ENCODE measurements at places on chromosomes 1 and 21. TPM values are rescaled to one million over a fixed set of nuclear protein-coding genes. Genes with fewer than 3 reads are reported as not detected.

GRCh38 chr1:222955964-222956363 lies 141.1 kb downstream of the DISP1 start:
- no peaks in the 10 kb centered on the region for H3K27me3 ChIP-seq
- no peaks in the 10 kb centered on the region for H3K4me1 ChIP-seq
- H3K27ac ChIP-seq = no peak overlapping the region
- no peaks in the 10 kb centered on the region for H3K36me3 ChIP-seq
- no peak for DNase-seq

DNA sequence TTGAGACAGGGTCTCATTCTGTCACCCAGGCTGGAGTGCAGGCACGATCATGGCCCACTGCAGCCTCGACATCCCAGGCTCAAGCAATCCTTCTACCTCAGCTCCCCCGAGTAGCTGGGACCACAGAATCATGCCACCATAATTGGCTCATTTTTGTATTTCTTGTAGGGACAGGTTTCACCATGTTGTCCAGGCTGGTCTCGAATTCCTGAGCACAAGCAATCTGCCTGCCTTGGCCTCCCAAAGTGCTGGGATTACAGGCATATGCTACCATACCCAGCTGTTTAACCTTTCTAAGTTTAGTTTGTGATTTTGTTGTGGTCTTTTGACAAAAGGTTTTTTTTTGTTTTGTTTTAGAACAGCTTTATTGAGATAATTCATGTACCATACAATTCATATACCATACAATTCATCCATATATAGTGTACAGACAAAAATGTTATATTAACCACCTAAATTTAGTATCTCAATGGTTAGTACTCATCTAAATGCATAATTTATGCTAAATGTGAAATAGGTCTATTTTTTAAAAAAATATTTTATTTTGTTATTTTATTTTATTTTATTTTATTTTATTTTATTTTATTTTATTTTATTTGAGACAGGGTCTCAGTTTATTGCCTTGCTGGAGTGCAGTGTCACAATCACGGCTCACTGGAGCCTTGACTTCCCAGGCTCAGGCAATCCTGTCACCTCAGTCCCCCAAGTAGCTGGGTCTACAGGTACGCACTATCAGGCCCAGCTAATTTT lies 8.9 kb downstream of the ZMPSTE24 start:
- DNase-seq = no peak
- no peak overlapping the region for H3K27ac ChIP-seq
- H3K4me3 ChIP-seq = no peak overlapping the region
- no peaks in the 10 kb centered on the region for H3K27me3 ChIP-seq

SPATA17 gene
- not detected for total RNA-seq

LMX1A gene
- total RNA-seq = not detected

Data from activated CD4-positive, alpha-beta T cell treated with anti-CD3 and anti-CD28 coated beads, Interleukin-2, amount 10 ng/mL, durations not matched to agents 7 days and 5 days (primary cell).